ENCODE measurements at places on chromosomes 16 and 17. TPM values are rescaled to one million over a fixed set of nuclear protein-coding genes. Genes with fewer than 3 reads are reported as not detected.

DNA sequence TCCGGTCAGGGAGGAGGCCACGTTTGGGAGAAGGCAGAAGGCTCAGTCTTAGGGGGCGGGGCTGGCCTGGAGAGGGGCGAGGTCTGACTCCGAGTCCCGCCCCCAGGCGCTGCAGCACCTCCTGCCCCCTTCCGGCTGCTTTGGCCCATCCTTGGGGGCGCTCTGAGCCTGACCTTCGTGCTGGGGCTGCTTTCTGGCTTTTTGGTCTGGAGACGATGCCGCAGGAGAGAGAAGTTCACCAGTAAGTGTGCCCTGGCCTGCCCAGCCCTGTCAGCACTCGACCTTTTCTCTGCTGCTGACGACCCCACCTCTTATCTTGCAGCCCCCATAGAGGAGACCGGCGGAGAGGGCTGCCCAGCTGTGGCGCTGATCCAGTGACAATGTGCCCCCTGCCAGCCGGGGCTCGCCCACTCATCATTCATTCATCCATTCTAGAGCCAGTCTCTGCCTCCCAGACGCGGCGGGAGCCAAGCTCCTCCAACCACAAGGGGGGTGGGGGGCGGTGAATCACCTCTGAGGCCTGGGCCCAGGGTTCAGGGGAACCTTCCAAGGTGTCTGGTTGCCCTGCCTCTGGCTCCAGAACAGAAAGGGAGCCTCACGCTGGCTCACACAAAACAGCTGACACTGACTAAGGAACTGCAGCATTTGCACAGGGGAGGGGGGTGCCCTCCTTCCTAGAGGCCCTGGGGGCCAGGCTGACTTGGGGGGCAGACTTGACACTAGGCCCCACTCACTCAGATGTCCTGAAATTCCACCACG, 1.5 kb downstream of the TNFRSF12A start:
- DNase-seq, result no peak

- DNase-seq, result no peak
Measured at GRCh38 chr16:77683397-77684180, 38.7 kb upstream of the NUDT7 start.

DNA sequence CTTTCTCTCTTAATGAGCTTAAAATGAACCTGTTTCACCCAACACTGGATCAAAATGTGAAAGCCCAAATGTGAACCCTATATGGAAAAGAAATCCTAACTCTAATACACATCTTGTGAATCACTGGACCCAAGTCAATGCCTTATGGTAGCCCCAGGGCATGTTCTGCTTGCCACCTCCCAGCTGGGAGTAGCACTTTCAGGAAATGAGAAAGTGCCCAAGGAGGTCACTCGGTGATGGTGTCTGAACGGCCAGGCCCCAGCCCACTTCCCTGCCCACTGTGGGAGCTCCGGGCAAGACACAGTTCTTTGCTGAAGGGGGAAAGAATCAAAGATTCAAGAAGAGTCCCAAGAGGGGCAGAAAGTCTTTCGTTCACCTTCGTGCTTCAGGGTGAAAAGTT, 46.1 kb downstream of the GTF3C1 start:
- DNase-seq, result no peak

DNA sequence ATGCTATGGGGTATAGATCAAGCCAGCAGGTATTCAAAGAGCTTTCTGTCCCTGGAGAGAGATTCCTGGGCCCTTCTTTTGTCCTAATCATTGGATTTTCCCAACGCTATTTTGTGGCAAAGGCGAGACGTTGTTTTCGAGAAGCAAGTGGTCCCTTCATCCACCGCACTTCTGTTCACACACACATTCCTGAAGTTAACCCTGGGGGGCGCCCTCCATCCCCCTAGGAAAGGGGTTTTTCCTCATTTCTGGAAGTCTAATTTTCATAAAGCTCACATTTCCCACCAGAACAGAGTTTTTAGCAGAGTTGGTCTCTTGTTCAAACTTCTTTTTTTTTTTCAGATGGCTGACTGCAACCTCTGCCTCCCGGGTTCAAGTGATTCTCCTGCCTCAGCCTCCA, 11.9 kb downstream of the SCGB1C2 start:
- DNase-seq, result no peak

The ST6GALNAC2 gene
- total RNA-seq, result 1.7 TPM

DNA sequence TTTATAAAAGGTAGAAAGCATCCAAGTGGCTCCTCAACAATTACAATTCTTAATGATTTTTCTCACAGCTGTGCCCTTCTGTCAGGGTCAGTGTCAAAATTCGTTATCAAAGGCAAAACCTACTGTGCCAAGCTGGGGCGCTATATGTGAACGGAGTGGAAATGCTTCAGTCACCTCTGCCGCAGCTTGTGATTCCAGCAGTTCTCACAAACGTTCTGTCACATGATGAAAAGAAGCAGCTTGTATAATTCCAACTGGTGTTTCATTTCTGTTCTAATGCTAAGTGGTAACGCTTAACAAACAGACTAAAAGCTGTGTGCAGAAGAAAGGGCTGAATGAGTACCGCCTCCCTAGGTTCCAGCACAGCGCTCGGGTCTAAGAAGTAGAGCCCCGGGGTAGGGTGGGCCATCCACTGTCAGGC, 14.2 kb downstream of the PLD6 start:
- no peak for DNase-seq

The HEATR9 gene
- total RNA-seq, result 2.1 TPM

DNA sequence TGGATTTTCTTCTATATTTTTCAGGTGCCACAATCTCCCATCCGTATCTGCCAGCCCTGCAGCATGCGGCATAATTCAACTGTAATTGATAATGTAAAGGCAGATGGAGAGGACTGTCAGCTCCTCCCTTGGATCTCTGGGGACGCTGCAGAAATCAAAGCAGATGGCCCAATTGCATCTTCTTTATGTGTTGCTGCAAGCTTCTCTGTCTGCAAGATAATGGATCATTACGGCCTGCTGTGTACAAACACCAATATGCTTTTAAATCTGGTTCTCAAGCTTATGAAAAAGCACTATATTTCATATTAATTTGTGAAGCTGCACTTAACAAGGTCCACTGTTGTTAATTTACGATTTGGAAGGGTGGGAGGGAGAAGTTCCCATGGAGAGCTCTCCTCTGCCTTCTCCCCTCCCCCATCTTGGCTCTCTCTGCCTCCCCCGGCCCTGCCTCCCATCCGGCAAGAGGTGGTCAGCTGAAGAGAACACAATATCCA, 607.5 kb downstream of the TOX3 start:
- no peak for DNase-seq

GRCh38 chr17:80384078-80384960, 30.6 kb upstream of the ENDOV start:
- no peak for DNase-seq

The C16orf74 gene
- total RNA-seq, result 2.3 TPM

The DRC3 gene
- total RNA-seq, result 0.61 TPM

The OR4D1 gene
- total RNA-seq, result 0.49 TPM

The TAX1BP3 gene
- total RNA-seq, result 5.5 TPM

Measured in CD8-positive, alpha-beta T cell (primary cell).